ENCODE measurements at places on chromosomes 6 and 20. TPM values are rescaled to one million over a fixed set of nuclear protein-coding genes. Genes with fewer than 3 reads are reported as not detected.

DSP gene
- total RNA-seq, result not detected

GRCh38 chr20:48049171-48049570 lies 263.9 kb upstream of the SULF2 start:
- no peak for DNase-seq

- DNase-seq, result no peak
These were observed 49.5 kb downstream of the CEBPB start for GRCh38 chr20:50240092-50240491.

DNA sequence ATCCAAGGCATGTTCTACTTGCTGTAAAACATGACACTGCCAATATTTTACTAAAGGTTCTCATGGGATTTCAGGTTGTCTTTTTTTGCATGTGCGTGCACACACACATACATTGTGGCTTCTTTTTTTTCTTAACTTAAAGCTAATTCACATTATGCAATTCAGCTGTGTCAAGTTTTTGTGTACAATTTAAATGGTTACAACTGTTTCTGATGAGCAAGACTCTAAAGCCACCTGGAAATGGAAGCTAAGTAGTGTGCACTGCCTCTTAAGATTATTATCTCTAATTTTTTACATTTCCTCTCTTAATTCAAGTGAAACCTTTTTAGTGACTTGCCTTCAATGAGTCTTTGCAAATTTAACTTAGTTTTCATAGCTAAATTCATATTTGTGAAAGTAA lies 75.3 kb downstream of the TULP4 start:
- no peak for DNase-seq

DNA sequence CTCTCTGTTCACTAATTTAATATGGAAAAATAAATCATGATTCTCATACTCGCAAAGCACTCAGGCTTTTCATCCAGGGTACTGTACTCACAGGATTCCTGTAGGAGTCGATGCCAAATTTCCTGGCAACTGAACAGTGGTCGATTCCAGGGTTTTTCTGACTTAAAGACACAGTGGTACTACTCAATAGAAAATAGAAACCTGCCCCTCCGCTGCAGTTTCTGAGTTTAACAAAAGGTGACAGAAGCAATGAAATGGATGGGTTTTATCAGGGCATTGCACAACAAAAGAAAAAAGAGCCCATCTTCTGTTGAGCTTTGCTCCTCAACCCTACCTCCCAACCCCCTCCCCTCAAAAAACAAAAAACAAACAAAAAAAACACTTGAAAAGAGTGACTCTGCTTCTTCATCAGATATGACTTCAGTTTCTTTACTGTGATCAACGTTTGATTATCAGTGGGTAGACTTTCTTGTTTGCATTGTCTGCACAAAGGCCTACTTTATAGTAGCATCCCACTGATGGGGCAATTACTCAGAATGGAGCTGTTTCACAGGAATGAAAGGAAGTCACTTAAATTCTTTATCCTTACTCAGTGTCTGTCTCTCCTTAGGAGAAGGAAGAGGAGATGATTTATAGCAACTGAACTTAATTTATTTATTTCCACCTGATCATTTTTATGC lies 96.2 kb upstream of the FOXO3 start:
- DNase-seq, result no peak

GRCh38 chr20:63056236-63057170 lies 49.7 kb upstream of the BHLHE23 start:
- no peak for DNase-seq

DNA sequence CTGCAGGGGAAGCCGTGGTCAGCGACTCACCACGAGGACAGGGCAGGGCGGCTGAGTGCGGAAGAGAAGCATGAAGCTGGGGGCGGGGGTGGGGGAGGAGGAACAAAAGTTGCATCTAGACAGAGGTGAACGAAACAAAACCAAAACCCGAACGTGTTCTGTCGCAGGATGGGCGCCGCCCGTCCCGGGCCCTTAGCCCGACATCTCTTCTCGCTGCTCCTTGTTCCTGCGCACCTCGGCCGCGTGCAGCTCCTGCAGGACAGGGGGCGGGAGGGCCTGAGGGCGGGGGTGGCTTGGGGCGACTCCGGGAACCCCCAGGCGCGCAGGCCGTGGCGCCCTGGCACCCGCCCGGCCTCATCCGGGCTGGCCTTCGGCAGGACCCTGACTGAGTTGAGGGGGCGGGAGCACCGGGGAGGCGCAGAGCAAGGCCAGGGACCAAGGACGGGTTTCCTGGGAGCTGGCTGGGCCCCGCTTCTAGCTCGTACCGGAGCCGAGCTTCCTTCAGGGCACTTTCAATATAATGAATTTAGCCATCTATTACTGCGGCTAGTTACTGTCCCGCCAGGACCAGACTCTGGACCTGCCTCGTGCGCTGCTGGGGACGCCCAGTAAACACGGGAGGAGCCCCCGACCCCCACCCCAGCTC lies 12.0 kb downstream of the STMN3 start:
- DNase-seq, result peak; percentile 61

DNA sequence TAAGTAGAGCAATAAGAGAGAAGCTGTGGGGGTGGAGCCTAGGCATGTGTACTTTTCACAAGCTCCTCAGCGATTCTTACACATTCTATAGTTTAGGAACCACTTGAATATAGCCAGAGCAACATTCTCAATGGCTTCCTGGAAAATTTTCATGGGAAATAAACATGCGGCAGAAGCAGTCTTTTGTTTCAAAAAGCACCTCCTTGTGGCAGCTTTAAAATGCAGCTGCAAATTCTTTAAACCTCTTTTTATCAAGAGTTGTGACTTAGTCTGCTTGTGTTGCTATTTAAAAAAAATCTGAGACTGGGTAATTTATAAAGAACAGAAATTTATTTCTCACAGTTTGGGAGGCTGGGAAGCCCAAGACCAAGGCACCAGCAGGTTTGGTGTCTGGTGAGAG lies 23.8 kb downstream of the NKX2-2 start:
- DNase-seq, result no peak

DNA sequence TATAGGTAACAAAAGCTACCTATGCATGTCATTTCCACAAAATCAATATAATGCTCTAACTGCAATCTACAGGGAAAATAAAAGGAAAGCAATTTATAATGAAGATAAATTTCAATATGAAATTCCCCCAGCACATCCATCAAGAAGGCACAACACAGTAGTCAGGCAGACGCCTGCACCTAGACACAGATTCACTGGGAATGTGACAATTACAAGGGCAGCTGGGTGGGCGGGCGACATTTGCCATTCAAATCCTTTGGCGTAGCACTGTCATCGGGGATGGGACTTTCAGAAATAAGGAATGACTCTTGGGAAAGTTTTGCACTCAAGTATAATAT lies 60.4 kb downstream of the SULF2 start:
- no peak for DNase-seq

DNA sequence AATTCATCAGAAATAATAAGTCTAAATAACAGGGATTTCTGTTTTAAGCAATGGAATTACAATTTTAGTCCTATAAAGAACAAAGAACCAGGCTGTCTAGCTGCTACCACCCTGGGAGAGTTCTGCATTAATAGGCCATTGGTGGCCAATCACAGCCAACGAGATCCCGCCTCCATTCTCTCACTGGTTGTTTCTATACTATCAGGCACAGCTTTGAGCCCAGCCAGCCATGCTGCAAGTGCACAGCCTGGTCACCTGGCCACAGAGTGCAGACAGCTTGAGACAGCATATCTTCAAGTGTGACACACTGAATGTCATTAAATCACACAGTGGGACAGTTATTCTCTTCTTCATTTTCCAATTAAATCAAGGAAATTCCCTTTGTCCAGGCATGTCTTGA lies 16.1 kb upstream of the RAB22A start:
- DNase-seq, result no peak

Measured in naive thymus-derived CD4-positive, alpha-beta T cell (primary cell).